Activated CD4-positive, alpha-beta memory T cell treated with anti-CD3 and anti-CD28 coated beads, Interleukin-2, amount 10 ng/mL, durations not matched to agents 7 days and 5 days (primary cell): ENCODE measurements at places on chromosomes 1 and 21. TPM values are rescaled to one million over a fixed set of nuclear protein-coding genes. Genes with fewer than 3 reads are reported as not detected.

GRCh38 chr1:246151796-246152434, 355.2 kb downstream of the SMYD3 start:
- no peak for DNase-seq

DNA sequence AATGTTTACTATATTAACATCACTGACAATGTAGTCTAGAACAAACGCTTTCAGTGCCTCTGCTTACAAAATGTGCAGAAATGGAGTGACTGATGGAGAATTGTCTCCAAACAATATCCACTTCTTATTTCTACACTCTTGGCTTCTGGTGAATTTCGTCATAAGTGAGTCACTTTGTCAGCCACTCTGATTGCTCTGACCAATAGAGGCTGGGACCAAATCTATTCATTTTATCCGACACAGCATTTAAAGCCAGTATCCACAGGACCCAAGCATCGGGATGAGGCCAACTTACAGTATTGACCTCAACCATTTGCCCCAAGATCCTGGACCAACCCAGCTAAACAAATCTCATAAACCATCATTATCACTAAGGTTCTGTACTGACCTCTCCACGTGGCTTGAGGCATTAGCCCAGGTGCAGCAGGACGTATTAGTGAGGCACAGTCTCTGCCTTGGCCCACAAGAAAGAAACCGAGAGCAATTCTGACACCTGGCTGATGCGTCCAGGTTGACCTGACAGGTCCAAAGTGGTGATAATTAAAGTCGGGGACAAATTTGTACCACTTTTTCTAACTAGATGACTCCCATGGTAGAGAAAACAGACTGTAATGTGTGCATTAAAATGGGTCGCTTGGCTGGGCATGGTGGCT, 53.3 kb upstream of the ERO1B start:
- DNase-seq, result no peak

DNA sequence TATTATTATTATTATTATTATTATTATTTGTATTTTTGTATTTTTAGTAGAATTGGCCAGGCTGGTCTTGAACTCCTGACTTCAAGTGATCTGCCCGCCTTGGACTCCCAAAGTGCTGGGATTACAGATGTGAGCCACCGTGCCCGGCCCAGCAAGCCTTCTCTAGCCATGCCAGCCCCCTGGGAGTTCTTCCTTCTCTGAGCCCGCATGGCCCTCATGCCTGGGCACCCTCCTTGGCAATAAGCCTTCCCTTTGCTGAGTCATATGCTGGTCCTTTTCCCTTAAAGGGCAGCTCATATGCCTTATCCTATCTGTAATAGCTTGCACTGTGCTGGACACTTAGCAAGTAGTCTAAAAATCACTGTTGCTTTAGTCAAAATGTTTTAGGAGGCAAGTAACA, 8.5 kb upstream of the NBL1 start:
- DNase-seq, result no peak

- DNase-seq, result no peak
Observed at GRCh38 chr1:198068285-198068684, 88.5 kb upstream of the NEK7 start.

GRCh38 chr1:58710190-58711085, 10.6 kb upstream of the MYSM1 start:
- no peak for DNase-seq

The RPE65 gene
- total RNA-seq, result not detected

The SPRR1A gene
- total RNA-seq, result not detected
